ENCODE measurements at places on chromosomes 12 and 14.

DNA sequence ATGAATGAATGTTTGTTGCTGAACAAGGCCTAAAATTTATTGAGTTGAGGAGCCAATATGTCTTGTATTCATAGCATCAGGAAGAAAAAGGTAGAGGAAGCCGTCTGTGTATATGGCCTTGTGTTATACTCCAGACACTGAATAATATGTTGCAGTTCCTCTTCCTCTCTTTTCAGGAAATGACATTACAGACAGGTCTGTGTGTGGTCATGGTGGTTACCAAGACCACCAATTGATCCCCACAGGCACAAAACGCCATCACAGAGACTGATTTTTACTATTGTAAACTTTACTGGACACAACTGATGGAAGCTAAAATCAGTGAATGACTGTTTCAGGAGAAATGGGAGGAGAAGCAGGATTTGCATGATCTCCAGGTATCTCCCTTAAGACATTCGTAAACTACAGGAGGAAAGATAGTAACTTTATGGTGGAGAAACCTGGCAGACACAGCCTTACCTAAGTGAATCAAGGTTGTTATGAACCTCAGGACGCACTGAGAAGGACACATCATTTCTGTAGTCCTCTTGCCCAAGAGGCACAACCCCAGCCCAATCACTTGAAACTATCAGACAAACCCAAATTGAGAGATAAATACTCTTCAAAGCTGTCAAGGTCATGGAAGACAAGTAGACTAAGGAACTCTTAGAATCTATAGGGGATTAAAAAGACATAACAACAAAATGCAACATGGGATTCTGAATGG lies 334.1 kb upstream of the RGS6 start:
- DNase-seq: no peak

GRCh38 chr12:27577688-27578087 lies 53.7 kb downstream of the PPFIBP1 start:
- DNase-seq: no peak

DNA sequence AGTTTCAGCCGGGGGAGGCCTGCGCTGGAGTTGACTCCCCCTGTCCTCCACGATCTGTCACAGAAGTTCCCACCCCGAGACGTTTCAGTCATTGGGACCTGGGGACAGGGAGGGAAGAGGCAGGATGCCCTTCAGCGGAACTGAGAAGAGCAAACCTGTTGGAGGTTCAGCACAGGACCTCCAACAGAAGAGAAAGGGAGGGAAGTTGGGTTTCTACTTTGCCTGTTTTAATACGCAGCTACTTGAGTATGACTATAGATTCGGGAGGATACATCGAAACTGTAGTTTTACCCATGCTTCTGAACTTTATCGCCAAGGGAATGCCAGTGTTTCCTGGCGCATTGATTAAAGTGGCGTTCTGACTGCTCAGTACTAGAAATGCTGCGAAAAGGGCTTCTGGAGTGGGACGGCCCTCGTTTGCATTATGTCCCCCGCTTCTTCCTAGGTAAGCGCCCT lies 2.3 kb upstream of the DUSP6 start:
- DNase-seq: no peak

GRCh38 chr12:12378616-12379015 lies 21.7 kb downstream of the BORCS5 start:
- DNase-seq: no peak

- DNase-seq: no peak
These were observed 364 bp upstream of the GPR65 start for GRCh38 chr14:88004506-88005036.

DNA sequence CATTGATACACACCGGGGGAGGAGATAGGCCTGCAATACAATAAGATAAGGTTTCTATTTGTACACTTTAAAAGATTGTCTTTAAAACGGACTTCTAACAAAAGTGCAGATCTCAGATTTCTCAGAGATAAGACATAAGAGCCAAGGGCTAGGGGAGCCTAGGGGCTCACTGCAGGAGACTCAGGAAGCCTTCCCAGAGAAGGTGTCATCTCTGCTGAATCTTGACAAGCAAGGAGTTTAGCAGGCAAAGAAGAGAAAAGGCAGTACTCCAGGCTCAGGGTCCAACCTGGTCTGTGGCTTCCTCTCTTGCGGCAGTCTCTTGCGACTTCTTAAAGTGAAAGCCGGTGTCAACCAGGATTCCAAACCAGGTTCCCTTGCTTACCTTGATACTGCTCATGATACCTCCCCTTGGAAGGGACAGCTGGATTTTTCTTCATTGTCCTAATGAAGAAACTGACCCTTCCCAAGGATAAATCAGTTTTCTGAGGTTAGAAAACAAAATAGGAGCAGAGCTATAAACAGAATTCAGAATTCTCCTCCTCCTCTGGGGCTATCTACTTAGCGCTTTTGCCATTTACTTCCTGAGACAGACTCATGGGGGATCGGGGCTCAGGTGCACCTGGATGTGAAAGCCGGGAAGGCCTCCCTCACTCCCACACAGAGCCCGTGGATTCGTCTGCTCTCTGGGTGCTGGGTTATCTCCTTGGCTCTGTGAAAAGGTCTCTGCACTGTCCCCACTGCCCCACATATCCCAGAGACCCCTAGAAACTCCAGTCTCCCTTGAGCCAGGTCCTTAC lies 1.7 kb upstream of the SCNN1A start:
- no peak for DNase-seq

DNA sequence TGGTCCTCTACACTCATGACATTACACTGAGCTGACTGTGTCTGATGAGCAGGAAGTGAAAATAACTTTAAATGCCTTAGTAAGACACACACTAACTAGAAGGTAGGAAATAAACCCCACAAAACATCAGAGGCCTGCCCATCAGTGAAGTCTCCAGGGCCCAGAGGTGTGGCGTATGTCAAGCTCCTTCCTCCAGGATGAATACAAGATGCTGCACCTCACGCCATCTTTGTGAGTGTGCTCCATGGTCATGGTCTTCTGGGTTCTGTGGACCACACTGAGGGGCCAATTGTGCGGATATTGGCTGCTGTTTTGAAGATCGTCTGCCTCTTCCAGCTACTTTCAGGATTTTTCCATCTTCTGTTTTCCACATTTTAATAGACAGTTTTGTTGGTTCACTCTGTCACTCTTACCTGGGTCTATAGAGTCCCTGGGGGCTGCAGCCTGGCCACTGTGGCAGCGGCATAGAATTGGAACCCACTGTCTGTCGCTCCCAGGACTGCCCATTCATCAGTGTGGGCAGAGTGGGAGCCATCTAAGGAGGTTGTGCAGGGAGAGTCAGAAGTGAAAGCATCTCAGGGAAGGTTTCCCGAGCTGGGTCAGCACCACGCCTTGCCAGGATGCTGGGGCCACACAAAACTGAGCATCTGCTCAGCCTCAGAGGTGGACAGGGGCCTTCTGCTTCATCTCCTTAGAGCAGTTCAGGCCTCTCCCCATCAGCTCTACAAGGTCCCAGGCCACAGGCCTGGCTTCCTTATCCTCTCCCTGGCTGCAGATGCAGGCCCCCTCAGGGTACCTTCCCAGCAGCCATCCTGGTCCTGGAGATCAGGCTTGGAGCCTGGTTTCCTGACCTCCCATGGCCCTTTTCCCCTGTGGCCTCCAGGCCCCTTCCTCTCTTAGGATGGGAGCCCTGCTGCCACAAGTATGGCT lies 57.5 kb upstream of the C14orf180 start:
- DNase-seq: no peak

DNA sequence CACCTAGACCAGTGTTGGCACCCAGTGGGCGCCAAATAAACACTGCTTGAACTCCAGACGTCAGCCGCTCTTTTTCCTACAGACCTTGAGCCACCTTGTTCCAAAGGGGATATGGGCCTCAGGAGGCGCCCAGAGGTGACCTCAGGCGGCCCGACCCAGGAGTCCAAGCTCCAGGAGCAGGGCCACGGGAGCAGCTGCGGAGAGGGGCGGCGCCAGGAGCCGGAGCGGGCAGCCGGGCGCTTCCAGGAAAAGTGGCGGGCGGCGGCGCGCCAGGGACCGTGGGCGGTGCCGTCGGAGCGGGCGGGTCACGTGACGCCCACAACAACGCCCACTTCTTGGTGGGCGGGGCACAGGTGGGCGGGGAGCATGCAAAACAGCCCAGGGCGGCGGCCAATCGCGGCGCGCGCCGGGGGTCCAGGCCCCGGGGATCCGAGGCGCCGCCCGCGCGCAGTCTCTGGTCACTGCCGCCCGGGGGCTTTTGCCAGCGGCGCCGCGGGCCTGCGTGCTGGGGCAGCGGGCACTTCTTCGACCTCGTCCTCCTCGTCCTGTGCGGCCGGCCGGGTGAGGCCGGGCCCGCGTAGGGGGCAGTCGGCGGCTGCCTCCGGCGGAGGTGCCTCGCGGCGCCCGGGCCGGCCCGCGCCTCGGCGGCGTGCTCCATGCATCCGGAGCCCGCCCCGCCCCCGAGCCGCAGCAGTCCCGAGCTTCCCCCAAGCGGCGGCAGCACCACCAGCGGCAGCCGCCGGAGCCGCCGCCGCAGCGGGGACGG lies at the start of gene ORAI1:
ORAI1 (plus strand) TSS at position 444 of the 766 bp plus-strand sequence.
- peak; percentile 82 for DNase-seq

Measured in HuH-7 (cell line).